Stimulated activated CD4-positive, alpha-beta T cell treated with anti-CD3 and anti-CD28 coated beads, Interleukin-2, amount 100 ng/mL, for 24 hours (primary cell): ENCODE measurements at places on chromosomes 3 and 15.

DNA sequence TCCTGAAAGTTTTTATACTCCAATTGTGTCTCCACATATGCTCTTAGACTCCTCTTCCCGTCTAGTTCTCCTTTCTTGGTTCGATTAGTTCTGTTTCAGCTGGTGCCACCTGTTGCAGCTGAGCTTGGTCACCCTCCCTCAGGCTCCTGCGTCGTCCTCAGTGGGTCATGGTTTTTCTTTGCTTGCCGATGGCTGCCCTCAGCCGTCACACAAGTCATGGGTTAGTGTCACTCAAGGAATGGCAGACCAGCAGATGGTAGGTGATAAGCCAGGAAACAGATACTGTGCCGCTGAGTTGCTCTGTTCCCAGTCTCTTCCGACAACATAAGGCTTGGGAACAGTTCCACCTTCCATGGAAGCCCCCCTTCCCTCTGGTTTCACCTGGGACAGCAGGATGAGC lies 109.9 kb downstream of the IGF1R start:
- DNase-seq = no peak

DNA sequence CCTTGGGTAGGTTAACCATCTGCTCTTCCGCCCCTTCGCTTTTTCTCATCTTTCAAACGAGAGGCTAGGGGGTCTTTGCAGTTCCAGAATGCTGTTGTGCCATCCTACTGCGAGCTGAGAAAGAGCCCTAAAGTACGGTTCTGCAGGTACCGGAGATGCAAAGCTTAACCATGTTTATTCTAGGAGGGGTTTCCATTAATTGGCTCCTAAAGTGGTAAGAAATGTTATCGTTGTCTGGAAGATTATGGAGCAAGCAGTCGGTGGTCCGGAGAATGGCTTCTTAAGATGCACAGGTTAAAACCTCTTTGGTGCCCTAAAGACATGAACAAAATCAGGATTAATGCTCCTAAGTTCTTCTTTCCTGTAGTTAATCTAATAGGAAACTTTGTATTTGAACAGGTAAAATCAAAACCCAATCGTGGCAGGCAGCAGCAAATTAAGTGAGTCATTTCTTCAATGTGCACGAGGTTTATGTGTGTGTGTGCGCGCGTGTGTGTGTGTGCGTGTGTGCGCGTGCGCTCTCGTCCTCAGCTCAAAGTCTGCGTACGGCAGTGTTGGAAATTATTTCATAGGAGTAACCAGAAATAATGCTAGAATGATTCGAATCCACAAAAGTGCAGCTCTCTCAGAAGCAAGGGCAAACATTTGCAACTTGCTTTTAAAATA lies 772 bp downstream of the FAM81A start:
- no peak for DNase-seq

DNA sequence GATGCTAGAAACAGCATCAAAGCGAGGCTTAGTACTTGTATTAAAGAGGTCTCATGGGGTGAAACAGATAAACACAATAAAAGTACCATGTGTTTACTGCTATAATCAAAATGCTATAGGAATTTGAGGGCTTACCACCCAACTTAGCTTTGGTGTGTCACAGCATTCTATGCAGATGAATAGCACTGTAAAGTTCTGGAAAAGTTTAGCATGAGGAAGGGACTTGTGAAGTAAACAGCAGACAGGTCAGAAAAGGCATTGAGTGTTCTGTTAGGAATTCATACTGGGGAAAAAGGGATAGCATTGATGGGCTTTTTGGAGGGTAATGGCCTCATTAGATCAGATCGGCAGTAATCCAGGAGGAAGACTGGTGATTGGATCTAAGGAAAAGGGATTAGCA lies 505.3 kb downstream of the NLGN1 start:
- no peak for DNase-seq

- no peak for DNase-seq
Observed at GRCh38 chr3:127220497-127220896, 27.6 kb downstream of the PRR23E start.

- peak; percentile 27 for DNase-seq
Observed at GRCh38 chr3:5122741-5123706, 932 bp downstream of the ARL8B start.

DNA sequence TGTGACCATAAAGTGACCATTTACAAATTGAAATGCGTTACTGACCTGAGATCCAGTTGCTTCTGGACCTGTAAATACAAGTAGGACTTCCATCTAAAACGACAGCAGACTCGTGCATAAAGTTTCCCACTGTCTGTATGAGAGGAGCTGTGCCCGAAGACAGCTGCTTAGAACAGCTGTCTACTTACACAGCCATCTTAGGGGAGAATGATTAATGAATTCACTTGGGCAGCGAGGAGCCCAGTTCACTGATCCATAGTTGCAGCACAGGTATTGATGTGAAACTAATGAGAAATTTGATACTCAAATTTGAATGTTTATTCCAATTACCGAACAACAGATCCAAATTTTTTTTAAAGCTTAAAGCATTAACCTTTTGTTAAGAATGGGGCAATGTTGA lies 748.1 kb downstream of the NR2F2 start:
- DNase-seq = no peak

GRCh38 chr3:79175870-79176269 lies 591.9 kb downstream of the ROBO1 start:
- DNase-seq = no peak

GRCh38 chr15:70101459-70102113 lies 3.9 kb upstream of the TLE3 start:
- DNase-seq = no peak

GRCh38 chr3:7322957-7323669 lies 462.2 kb downstream of the GRM7 start:
- no peak for DNase-seq

DNA sequence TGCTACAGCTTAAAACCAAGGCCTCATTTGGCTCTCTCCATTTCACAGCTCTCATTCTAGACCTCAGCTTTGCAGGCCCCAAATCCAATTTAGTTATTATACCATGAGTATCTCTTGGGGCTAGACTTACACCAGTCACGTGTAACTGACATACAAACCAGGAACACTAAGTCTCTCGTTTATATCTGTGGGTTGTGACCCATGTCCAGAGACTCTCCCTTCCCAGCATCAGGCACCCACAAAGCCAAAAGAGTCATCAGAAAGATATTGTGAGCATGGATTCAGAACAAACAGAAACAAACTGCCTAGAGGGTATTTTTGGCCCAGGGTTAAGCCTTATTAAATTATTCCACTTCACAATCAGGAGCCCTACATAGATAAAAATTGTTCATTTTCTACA lies 5.6 kb upstream of the CCDC13 start:
- DNase-seq = no peak

- DNase-seq = no peak
Observed at GRCh38 chr15:39602143-39602542, 21.3 kb downstream of the THBS1 start.

DNA sequence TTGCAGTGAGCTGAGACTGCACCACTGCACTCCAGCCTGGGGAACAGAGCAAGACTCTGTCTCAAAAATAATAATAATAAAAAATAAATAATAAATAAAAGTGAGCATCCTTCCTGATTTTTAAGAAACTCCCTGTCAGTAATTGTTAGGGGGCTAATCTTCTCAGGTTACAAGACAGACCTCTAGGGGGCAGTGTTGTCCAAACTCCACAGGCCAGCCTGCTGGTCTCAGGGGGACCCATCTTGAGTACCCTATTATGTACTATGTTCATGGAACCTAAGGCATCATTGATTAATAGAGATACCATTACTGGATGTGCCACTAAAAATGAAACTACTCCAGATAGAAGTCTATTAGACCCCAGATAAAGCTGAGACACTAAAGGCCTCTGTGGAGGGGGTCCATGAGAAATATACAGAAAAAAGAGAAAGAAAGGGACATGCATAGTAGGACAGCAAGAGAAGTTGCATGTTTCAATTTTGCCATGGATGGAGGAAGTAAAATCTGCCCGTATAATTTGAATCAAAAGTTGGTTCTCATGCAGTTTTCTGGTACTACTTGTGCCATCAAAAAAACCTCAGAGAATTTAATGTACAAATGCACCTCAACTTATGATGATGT lies 85.5 kb upstream of the CDV3 start:
- DNase-seq = peak; percentile 69

DNA sequence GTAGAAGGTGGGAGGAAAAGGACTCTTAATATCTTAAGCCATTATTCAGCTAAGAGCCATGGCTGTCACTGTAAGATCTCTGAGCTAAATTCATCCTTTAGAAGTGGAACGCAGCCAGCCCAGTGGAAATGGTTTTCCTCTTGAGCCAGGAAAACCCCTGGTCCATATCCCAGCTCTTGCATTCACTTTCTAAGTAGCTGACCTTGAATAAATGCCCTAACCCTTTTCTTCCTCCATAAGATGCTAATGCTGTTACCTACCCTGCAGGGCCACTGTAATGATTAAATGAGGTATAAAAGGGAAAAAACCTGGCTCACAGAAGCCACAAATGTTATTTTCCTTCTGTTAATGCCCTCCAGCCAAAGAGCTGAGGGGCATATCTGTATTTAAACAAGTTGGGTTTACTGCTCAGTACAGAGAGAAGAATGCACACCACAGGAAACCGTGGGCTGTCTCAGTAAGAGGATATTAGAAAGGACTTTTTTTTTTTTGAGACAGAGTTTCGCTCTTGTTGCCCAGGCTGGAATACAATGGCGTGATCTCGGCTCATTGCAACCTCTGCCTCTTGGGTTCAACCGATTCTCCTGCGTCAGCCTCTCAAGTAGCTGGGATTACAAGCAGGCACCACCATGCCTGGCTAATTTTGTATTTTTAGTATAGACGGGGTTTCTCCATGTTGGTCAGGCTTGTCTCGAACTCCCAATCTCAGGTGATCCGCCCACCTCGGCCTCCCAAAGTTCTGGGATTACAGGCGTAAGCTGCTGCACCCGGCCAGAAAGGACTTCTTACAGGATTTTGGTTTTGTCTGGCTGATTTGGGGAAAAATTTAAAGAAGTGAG lies 6.8 kb downstream of the UBL7 start:
- DNase-seq = no peak

- no peak for DNase-seq
Observed at GRCh38 chr3:39428745-39429201, 22.3 kb downstream of the RPSA start.

GRCh38 chr15:97383516-97383915 lies 577.0 kb upstream of the ARRDC4 start:
- no peak for DNase-seq

DNA sequence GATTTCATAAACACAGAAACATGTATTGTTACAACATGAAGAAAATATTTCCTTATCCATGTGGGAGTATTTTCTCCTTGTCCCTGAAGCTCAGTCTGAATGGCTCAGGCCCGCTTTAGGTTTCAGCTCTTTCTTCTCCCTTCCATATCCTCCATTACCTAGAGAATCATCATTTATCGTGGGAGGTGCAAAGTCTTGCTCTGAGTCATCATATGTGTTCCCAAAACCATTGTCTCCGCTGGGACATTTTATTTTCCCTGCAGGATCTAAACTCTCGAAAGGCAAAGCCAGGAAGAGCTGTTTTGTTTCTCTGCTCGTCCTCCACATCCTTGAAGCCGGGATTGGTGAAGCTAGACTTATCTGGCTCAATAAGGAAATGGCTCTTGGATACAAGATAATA lies 571.2 kb downstream of the EDEM1 start:
- no peak for DNase-seq

DNA sequence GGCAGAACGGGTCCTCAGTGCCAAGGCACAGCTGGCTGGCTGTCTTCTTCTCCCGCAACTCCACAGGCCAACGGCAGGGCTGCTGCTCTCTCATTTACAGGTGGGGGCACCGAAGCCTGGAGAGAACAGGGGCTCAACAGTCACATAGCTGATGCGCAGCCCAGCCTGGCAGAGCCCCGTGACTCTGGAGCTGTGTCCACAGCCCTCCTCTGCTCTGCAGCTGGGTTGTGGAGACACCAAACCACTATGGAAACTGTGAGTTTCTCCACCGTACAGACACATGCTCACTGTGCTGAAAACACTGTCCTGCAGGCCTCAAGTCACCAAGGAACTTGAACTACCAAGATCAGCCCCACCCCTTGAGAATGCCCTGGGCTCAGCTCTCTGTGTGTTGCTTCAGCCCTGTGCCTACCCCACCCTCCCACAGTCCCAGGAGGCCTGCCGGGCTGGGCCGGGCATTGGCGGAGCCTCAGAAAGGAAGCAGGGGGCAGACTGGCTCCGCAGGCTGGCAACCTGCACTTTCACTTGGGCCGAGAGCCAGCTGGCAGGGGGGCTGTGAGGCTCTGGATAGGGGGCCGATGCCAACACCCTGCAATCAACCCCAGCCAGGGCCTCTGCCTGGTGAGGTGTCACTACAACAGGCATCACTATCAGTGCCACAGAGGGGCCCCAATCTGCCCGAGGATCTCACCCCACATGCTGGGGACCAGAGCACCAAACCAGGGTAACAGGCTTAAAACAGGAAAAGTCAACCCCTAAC lies 113.7 kb upstream of the RPL32 start:
- DNase-seq = peak; percentile 36

DNA sequence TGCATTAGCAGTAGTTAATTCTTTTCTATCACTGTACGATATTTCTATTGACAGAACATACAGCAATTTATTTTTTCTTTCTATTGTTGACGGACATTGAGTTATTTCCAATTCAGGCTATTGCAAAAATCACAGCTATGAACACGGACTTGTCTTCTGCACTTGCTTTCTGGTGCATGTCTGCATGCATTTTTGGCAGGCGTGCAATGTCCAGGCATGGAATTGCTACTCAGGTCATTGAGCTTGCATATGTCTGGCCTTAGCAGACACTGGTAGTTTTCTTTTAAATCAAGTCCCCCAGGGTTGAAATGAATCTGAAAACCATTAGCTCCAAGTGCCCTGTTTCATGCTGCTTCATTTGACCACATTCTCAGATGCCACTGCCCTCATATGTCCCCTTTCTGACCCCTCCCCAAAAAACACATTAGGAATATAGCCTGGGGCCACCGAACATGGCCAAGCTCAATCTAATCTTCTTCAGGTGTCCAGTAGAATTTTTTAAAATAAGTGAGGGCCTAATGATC lies 72.8 kb downstream of the LRIG1 start:
- DNase-seq = no peak

- no peak for DNase-seq
Observed at GRCh38 chr3:23888617-23889228, 28.1 kb downstream of the NKIRAS1 start.

DNA sequence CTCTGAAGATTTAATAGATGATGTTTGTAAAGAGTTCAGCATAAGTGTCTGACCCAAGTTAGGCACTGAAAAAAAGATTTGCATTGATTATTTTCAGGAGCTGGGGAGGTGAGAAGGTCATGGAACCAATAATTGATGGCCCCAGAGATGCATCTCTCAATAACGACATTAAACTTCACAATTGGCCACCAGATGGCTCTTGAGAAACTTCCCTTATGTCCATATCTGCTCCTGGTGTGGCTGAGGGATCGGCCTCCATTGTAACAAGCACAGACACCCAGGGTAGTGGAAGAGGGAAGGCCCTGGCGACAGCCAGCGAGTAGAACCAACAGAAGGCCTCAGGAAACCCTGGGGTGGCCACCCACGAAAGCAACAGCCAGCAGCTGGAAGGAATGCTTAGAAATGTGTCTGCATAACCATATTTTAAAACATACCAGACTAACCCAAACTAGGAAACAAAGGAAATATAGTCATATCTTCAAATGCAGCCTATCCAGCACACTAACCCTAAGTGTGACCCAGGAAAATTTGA lies 536.7 kb downstream of the SOX2 start:
- no peak for DNase-seq

GRCh38 chr3:152945556-152945955 lies 110.6 kb downstream of the P2RY1 start:
- no peak for DNase-seq

- peak; percentile 27 for DNase-seq
Observed at GRCh38 chr3:194137008-194137505, 1.1 kb downstream of the HES1 start.
